Retinal pigment epithelial cell (primary cell): ENCODE measurements at places on chromosomes 16 and 17.

GRCh38 chr17:57956291-57957119 lies 1.3 kb upstream of the CUEDC1 start:
- DNase-seq = no peak

- no peak for DNase-seq
Observed at GRCh38 chr16:20107083-20107482, 33.4 kb upstream of the GPR139 start.

DNA sequence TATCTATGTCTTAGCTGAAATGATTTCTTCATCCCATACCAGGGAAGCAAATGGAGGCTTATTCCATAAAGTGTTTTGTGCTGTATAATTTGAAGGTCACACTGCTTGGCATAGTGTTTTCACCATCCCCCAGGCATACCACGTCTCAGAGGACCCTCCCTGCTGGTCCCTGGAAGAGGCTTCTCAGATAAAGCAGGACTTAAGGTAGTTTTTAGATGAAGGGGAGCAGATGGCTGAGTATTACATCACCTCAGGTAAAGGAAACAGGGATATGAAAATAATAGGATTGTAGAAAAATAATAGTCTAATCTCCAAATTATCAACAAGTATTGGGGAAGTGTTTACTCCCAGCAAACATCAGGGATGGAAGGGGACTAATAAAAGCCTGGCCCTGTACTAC lies 7.3 kb upstream of the SMG1 start:
- DNase-seq = no peak

DNA sequence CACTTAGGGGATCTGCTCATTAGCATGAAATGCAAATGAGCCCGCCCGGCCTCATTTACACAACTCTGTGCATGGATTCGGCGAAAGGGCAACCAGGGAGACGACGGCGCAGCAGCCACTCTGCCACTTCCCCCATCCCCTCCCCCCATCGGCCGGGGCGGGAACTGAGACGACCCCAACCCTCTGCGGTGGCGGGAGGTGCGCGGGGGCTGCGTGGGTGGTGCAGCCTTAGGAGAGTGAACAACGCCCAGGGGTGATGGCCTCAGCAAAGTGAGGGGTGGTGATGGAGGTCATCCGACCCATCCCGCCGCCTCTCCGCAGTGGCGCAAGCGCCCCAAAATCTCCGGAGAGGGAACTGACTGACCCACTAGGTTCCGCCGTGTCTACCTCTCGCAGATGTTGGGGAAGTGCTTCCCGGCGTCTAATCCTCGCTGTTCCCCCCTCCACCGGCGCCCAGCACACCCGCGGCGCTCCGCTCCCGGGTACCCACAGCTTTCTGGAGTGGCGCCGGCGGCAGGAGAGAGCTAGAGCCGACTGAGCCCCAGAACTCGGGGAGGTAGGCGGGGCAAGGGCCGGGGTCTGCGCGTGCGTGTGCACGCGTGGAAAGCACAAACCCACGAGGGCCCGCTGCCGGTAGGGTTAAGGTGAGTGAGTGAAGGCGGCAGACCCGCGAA lies 1.4 kb upstream of the CACNA1G start:
- DNase-seq = no peak

- DNase-seq = no peak
Observed at GRCh38 chr17:56497132-56497531, 96.4 kb upstream of the NOG start.

GRCh38 chr16:53519417-53520091 lies 16.5 kb upstream of the AKTIP start:
- no peak for DNase-seq

GRCh38 chr16:1772362-1772907 lies at the start of gene EME2:
EME2 (plus strand) TSS chr16:1772810; CDS start chr16:1773228, 418 bp downstream.
- no peak for DNase-seq

GRCh38 chr17:50141026-50141744 lies 9.3 kb downstream of the PPP1R9B start:
- DNase-seq = no peak

- DNase-seq = no peak
Observed at GRCh38 chr17:34008125-34008524, 247.0 kb upstream of the CCL2 start.

DNA sequence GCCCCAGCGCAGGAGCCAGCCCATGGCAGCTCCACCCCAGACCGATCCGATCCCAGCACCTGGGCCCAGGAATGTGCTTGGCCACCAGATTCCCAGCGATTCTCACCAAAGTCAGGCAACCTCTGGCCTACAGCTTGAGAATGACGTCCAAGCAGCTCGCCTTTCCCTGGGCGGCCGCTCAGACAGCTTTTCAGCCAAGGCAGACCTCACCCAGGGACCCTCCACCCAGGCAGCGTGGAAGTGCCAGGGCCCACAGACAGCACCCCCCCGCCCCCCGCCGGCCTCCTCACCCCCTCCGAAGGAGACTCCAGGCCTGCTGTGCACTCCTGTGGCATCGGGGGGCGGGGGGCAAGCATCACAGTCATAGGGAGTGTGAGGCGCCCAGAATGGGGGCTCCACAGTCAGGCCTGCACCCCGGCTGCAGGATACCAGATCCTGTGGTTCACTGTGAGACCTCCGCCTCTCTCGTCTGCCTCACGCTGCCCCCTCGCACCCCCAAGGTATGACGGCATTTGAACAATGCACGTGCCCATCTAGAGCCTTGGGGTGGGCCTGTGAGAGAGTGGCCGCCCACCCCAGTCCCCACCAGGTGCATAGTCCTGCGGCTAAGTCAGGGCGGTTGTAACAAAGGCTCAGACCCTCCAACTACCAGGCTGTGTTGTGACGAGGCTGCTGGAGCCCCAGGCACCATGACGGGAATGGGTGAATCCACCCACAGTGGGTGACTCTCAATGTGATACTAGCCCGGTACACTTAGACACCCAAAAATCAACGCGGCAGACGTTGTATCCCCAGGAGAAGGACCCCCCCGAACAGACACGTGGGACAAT lies 6.0 kb downstream of the CEP295NL start:
- DNase-seq = no peak

DNA sequence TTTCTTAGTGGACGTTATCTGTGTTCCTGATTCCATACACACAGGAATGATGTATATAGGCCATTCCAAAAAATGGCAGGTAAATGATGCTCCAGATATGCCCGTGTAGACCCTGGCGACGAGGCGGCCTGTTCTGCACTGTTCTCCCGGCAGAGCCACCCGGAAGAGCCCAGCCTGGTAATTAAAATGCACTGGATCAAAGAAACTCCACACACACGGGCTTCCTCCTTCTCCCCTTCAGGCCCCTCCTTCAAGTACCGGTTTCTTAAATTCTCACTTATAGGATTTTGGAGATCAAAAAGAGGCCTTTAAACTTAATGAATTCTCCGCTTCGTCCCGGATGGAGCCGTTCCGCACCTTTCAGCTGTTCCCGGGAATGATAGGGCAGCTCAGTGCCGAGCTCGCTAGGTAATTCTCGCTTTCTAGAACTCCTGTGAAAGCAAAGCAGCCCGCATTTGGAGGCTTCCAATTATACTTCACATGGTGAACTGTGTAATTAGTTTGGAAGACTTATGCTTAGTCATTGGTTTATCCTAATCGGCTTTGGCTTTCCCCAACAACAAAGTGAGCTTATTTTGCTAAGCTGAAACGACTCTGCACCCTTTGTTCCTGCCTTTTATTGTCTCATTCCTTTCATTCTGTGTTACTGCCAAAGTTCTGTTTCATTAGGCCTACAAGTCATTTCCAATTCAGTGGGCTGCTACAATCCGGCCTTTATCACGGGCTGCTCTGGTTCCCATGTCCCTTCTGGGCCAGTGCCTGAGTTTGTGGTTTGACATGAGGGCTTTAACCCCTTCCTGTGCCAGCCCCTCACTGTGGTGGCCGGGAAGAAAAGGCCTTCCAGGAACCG lies 150.0 kb downstream of the MSI2 start:
- DNase-seq = peak; percentile 100

DNA sequence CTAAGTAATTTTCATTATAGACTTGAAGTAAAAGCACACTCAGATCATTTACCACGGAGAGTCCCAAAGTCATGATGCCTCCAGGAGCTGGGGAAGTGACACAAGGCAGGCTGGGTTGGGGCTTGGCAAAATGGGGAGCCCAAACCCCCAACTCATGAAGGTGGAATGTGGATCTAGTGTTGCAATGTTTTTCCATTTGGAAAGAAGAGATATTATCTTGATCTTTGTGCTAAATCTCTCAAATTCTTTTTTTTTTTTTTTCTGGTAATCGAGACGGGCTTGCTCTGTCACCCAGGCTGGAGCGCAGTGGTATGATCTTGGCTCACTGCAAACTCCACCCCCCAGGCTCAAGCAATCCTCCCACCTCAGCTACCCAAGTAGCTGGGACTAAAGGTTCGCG lies 7.5 kb upstream of the KCNG4 start:
- no peak for DNase-seq

DNA sequence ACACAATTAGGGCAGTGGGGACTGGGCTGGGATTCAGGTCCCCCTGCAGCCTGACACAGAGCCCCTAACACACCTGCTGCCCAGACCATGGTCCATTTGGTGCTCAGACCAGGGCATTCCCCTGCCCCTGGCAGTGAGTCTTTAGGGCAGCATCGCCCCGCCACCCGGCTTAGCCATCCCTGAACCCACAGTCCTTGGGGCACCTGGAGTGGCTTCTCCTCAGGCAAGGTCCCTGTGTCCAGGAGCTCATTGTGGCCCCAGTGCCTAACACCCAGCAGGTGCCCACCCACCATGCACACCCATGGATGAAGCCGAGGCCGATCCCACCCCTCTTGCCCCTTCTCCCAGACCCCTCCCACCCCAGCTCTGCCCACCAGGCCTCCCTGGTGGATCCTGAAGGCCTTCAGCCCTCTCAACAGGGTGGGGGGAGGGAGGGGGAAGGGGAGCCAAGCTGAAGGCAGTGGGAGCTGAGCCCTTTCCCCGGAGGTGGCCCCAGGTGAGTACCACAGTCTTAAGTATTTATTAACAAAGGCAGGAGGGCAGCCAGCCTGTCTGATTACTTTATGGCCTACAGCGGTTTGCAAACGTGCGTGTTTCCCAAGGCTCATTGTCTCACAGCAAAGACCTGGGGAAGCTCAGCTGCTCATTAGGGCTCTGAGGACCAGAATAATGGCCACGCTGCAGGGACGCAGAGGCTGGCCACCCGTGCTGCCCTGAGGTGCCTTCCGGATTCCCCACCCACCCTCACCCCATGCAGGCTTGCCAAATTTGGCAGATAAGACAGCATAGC lies 38.5 kb downstream of the RBFOX3 start:
- no peak for DNase-seq

- no peak for DNase-seq
Observed at GRCh38 chr17:40538019-40538935, 27.0 kb downstream of the CCR7 start.

- DNase-seq = no peak
Observed at GRCh38 chr17:35765756-35766488, 5.2 kb downstream of the C17orf50 start.

GRCh38 chr17:59643159-59644140 lies 23.8 kb downstream of the CLTC start:
- DNase-seq = peak; percentile 46

GRCh38 chr17:35743626-35744328 lies 9.3 kb downstream of the GAS2L2 start:
- DNase-seq = no peak

GRCh38 chr17:82645516-82645915 lies 2.7 kb downstream of the WDR45B start:
- no peak for DNase-seq

- DNase-seq = no peak
Observed at GRCh38 chr16:89495121-89495520, 4.8 kb upstream of the ANKRD11 start.

DNA sequence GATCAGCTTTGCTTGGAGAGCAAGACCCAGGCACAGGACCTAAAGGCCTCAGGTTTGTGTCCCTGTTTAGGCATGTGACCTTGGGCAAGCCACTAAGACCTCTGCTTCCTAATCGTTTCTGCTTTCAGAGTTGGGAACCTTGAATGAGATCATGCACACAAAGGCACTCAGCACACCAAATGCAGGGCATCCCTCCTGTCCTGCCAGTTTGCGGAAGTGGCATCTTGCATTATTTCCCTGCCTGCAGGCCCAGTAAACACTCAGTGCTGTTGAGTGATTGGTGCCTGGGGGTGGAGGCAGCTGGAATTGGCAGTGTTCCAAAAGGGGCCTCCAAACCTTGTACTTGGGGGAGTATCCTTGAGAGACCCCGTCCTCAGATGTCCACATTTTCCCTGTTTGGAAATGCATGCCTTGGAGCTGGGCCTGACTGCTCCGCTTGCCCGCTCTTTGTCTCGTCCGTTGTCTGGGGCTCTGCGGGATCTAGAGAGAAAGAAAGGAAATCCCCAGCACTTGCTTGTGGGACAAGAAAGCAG lies 28.7 kb downstream of the MRM1 start:
- DNase-seq = no peak

DNA sequence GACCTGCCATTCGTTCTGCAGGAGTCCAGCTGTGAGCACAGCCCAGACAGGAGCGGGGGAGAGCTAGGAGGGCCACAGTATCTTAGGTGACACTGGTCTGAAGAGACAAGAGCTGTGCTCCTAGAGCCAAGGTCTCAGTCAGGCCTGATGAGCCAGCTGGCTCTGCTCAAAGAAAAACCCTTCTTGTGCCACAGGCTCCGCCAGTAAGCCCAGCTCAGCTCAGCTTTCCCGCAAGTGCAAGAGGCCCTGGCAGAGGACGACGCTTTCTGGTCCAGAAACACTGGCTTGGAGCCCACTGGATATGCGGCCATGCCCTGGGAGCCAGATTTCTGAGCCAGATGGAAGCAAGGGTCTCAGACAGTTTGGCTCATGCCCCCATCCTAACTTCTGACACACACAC lies 23.9 kb downstream of the PEMT start:
- no peak for DNase-seq

DNA sequence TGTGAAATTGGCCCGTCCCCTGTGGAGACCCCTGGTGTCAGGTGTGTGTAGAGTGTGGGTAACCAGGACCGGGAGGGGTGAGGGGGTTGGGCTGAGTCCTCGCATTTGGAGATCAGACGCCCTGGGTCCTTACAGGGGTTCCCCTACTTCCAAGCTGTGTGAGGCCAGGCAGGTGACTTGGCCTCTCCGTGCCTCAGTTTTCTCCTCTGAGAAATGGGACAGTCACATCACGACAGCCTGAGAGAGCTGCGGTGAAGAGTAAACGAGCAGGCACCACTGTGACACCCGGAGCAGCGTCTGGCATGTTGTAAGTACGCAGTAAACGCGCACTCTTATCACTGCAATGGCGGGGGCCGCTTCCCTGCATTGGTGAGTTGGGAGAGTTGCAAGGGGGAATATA lies 152.5 kb upstream of the CIBAR2 start:
- DNase-seq = no peak

GRCh38 chr16:88013766-88014251 lies 62.6 kb downstream of the BANP start:
- no peak for DNase-seq

DNA sequence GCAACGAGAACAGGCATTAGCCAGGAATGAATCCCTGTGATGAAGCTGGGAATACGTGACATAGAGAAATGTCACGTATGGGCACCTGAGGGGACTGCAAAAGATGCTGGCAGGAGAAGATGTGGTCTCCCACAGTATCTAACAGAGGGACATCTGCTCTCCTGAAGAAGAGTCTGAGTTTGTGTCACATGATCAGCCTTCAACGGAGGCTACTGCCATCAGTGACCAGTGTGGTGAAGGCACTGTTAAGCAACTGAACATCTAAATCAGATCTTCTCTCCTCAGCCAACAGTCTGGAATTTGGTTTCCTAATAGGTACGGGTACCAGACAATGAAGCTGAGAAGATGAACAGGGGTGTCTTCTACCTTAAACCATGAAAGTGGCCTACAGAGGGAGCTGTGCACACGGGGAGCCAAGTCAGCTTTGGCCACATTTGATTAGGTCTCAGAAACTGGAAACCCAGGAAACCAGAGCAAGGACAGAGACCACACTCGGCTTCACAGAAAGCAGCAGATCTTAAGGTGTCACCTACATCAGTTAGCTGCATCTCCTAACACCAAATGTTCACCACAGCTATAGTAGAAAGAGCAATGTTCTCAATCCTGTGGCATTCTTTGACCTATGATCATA lies 41.8 kb downstream of the BRD7 start:
- no peak for DNase-seq
